ENCODE measurements at places on chromosomes 12 and 14.
A peak's percentile ranks its signal among the peaks of the same experiment; 100 is the strongest.

DNA sequence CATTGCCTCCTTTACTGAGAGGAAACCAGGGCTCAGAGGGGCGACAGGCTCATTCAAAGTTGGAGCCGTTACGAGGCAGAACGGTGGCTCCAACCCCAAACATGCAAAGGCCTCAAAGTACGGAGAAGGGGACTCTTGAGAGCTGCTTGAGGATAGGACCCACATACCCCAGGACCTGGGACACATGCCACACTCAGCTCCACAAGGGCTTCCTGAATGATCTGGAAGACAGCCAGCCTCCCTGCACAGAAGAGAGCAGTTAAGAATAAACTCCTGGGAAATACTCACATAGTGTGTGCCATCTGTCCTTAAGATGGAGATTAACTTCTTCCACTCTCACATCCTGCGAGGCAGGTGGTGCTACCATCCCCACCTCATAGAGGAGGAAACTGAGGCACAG lies 26.6 kb upstream of the NXPH4 start:
- H3K4me3 ChIP-seq: no peak overlapping the region
- DNase-seq: no peak
- H3K27me3 ChIP-seq: no peaks in the 10 kb centered on the region
- H3K36me3 ChIP-seq: peaks cover 8% of the 10 kb centered on the region
- H3K27ac ChIP-seq: no peak overlapping the region
- H3K4me1 ChIP-seq: no peaks in the 10 kb centered on the region

- H3K4me1 ChIP-seq: no peaks in the 10 kb centered on the region
- no peak for DNase-seq
- no peak overlapping the region for H3K4me3 ChIP-seq
- no peak overlapping the region for H3K27ac ChIP-seq
Measured at GRCh38 chr12:40313928-40314327, 89.1 kb downstream of the LRRK2 start.

DNA sequence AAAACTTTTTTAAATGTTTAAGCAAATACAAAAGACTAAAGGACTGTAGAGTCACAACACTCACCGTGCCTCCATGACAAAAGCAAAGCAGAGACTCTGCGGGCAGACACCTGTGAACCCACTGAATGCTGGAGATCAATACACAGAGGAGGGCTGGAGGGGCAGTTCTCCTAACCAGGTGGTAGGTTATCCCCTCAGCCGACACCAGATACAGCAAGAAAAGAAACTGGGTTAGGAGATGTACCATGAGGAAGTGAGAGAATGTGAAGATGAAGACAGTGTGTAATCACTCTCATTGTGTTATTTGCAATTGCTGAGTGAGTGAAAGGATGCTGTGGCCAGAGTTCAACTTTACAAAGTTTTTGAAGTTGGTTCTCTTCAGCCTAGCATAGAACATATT lies 480.3 kb downstream of the BCL11B start:
- H3K4me3 ChIP-seq: no peak overlapping the region
- no peak overlapping the region for H3K27ac ChIP-seq
- no peaks in the 10 kb centered on the region for H3K36me3 ChIP-seq
- no peak for DNase-seq

DNA sequence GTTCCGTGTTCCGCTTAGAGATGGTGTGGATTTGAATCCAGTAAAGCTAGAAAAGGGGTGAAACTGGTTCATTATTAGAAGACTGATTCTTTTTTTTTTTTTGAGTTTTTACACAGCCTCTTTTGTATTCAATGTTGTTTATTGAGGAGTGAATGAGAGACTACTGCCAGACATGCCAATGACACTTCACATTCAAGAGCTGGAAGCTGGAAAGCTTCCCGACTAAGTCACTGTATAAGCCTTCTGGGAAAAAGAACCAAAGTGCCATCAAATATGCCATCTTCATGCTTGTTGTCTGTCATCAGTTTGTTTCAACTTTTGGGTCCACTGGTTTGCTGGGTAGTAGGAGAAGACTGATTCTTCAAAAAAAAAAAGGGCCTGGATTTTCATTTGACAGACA lies 164.8 kb downstream of the ATP23 start:
- no peak for DNase-seq
- no peaks in the 10 kb centered on the region for H3K27me3 ChIP-seq

DNA sequence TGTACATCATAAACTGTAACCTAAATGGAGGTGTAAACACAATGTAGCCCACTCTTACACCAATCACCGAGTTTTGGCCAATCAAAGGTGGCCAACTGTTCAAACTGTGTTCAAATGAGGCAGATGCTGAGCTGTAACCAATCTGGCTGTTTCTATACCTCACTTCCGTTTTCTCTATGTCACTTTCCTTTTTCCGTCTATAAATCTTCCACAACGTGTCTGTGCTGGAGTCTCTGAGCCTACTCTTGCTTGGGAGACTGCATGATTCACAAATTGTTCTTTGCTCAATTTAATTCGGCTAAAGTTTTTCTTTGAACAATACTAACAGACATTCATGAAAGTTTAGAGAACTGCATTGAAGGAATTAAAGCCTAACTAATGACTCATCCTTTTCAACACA lies 547.1 kb upstream of the USP15 start:
- H3K27me3 ChIP-seq: no peaks in the 10 kb centered on the region
- no peaks in the 10 kb centered on the region for H3K4me1 ChIP-seq
- DNase-seq: no peak
- no peak overlapping the region for H3K27ac ChIP-seq

DNA sequence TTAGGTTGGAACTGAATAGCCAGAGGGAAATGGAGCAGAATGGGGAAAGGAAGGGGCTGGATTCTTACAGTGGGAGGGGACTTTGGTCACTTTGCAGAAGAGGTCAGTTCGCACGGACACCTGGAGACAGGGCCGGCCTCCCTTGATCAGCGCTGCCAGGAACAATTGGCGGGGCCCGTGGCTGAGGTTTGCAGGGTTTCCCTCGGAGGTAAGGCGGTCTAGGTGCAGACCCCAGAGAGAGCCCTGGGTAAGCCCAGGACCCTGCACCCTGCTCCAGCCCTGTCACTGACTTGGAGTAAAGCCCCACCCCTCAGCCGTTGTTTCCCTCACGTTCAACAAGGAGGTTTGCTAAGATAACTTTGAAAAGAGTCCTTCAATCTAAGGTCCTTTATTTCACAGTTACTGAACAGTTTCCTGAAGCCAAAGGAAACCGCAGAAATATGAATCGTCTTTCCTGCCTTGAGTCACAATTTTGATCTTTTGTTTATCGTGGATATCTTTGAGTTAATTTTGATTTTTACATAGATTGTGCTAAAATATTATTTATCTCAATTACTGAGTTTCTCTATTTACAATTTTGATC lies 231.4 kb upstream of the RTL1 start:
- H3K27me3 ChIP-seq: no peaks in the 10 kb centered on the region
- H3K27ac ChIP-seq: no peak overlapping the region
- no peaks in the 10 kb centered on the region for H3K36me3 ChIP-seq
- H3K4me3 ChIP-seq: no peak overlapping the region
- H3K4me1 ChIP-seq: no peaks in the 10 kb centered on the region

DNA sequence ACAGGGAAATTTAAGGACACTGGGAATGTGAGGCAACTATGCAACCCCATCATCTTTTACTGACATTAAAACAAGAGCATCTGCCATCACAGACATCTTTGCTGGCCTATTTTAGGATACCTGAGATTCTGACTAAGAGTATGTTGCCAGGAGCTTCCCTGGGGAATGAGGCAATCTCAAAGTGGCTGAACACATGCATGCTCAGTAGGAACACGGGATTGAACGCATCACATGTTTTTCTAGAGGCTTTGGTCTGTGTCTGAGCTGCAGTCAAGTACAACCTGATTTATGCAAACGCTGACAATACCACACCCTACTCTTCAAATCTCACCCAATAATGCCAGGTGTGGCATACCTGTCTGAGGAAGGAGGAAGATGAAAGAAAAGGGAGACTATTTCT lies 416.5 kb downstream of the NELL2 start:
- H3K27ac ChIP-seq: no peak overlapping the region
- DNase-seq: no peak
- H3K4me1 ChIP-seq: no peaks in the 10 kb centered on the region
- H3K4me3 ChIP-seq: no peak overlapping the region

DNA sequence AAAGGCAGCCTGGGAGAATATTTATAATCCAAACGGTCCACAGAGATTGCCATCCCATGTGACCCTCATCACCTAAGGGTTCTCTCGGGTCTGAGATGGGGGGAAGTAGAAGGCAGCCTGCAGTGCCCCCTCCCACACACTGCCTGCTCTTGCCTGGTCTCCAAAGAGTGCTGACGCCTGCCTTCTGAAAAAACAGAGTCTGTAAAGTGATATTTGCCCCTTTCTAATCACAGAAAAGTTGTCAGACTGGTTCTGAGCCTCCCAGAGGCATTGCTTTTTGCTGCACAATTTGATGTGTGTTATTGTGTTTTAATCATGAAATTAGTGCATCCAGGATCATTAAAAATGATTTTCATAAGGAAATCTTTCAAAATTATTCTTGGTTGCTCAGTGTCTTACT lies 59.2 kb downstream of the TMEM30B start:
- H3K4me3 ChIP-seq: no peak overlapping the region
- no peaks in the 10 kb centered on the region for H3K4me1 ChIP-seq
- no peak overlapping the region for H3K27ac ChIP-seq
- H3K27me3 ChIP-seq: no peaks in the 10 kb centered on the region
- no peaks in the 10 kb centered on the region for H3K36me3 ChIP-seq

DNA sequence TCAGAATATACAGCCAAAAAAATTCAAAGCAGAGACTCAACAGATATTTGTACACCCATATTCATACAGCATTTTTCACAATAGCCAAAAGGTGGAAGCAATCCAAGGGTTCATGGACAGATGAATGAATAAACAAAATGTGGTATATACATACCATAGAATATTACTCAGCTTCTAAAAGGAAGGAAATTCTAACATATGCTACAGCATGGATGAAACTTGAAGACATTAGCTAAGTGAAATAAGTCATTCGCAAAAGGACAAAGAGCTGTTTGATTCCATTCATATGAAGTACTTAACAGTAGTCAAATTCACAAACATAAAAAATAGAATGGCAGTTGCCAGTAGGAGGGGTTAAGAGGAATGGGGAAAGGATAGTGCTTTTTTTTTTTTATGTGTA lies 91.8 kb upstream of the ARID2 start:
- no peaks in the 10 kb centered on the region for H3K36me3 ChIP-seq
- 0 out of 2 replicates have a peak, but pooled peaks cover 3% of the 10 kb centered on the region for H3K4me1 ChIP-seq
- H3K4me3 ChIP-seq: no peak overlapping the region
- no peak overlapping the region for H3K27ac ChIP-seq

- no peaks in the 10 kb centered on the region for H3K4me1 ChIP-seq
- H3K36me3 ChIP-seq: no peaks in the 10 kb centered on the region
- no peak overlapping the region for H3K4me3 ChIP-seq
- no peaks in the 10 kb centered on the region for H3K27me3 ChIP-seq
- DNase-seq: no peak
Measured at GRCh38 chr12:119624966-119625365, 31.4 kb downstream of the TMEM233 start.

GRCh38 chr14:65320661-65321308 lies 91.7 kb upstream of the FUT8 start:
- DNase-seq: no peak
- H3K4me3 ChIP-seq: no peak overlapping the region
- H3K27ac ChIP-seq: peak overlapping the region; percentile 62
- peaks cover 24% of the 10 kb centered on the region for H3K4me1 ChIP-seq
- no peaks in the 10 kb centered on the region for H3K27me3 ChIP-seq
- no peaks in the 10 kb centered on the region for H3K36me3 ChIP-seq

GRCh38 chr12:66062290-66062625 lies 68.3 kb downstream of the LLPH start:
- no peak for DNase-seq
- H3K4me1 ChIP-seq: peaks cover 18% of the 10 kb centered on the region
- no peak overlapping the region for H3K4me3 ChIP-seq
- H3K27me3 ChIP-seq: no peaks in the 10 kb centered on the region

DNA sequence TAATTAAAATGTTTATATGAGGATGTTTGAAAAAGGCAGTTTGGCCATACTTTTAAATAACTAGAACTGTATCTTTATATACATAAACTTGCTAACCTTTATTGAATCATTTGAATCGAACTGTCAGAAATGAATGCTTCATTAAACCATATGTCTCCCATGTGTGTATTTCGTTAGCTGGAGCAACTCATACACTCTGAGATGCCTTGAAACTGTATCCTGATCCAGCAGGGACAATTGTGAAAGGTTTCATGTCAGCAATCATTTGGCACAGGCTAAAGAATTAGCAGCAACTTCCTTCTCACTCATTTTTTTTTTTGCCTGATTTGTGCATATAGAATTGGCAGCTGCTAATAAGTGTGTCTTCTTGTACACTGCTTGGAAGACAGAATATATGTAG lies 109.9 kb downstream of the NAV3 start:
- no peaks in the 10 kb centered on the region for H3K36me3 ChIP-seq
- no peaks in the 10 kb centered on the region for H3K27me3 ChIP-seq

GRCh38 chr12:88909510-88909909 lies 329.2 kb upstream of the KITLG start:
- no peaks in the 10 kb centered on the region for H3K36me3 ChIP-seq
- no peaks in the 10 kb centered on the region for H3K27me3 ChIP-seq
- no peak for DNase-seq
- H3K4me3 ChIP-seq: no peak overlapping the region

DNA sequence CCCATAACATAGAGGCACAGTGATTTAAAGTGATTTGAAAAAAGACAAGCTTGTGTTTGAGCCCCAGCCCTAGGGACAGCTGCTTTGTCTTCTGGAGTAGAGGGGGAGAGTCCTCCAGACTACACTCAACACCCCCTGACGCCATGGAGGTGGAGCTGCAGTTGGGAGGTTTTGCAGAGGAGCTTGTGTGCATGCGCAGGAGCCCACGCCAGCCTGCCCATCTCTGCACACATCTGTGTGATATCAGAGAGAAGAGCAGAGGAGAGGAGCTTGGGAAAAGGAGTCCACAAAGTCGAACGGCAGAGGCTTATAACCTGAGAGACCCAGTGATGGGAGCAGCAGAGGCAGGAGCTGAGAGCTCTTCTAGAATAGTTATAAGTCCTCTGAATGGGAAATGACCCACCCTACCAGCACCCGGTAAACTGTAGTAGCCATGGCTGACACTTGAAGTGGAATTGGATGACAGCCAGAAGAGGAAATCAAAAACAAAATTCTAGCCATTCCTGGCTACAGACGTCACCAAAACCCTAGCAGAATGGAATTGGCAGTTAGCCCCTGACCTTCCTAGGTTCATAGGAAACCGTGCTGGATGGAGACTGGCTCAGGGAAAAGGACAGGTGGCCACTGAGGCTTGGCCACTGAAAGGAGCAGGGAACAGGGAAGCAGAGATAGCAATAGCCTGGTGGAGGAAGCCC lies 185.1 kb upstream of the VASH1 start:
- no peak overlapping the region for H3K4me3 ChIP-seq
- H3K4me1 ChIP-seq: no peaks in the 10 kb centered on the region
- no peaks in the 10 kb centered on the region for H3K27me3 ChIP-seq
- no peak overlapping the region for H3K27ac ChIP-seq

GRCh38 chr14:96797582-96798349 lies 584 bp downstream of the VRK1 start:
- no peaks in the 10 kb centered on the region for H3K4me1 ChIP-seq
- H3K27ac ChIP-seq: peak overlapping the region; percentile 82
- H3K36me3 ChIP-seq: no peaks in the 10 kb centered on the region

GRCh38 chr12:107992870-107993451 lies 136.1 kb upstream of the WSCD2 start:
- H3K4me1 ChIP-seq: no peaks in the 10 kb centered on the region
- peak; percentile 66 for DNase-seq
- H3K4me3 ChIP-seq: no peak overlapping the region
- no peaks in the 10 kb centered on the region for H3K36me3 ChIP-seq
- H3K27ac ChIP-seq: no peak overlapping the region
- no peaks in the 10 kb centered on the region for H3K27me3 ChIP-seq
